Right cardiac atrium (tissue), 5 donors: ENCODE measurements at places on chromosomes 13 and 19. TPM values are rescaled to one million over a fixed set of nuclear protein-coding genes. Genes with fewer than 3 reads are reported as not detected.
A peak's percentile ranks its signal among the peaks of the same experiment; 100 is the strongest.

DNA sequence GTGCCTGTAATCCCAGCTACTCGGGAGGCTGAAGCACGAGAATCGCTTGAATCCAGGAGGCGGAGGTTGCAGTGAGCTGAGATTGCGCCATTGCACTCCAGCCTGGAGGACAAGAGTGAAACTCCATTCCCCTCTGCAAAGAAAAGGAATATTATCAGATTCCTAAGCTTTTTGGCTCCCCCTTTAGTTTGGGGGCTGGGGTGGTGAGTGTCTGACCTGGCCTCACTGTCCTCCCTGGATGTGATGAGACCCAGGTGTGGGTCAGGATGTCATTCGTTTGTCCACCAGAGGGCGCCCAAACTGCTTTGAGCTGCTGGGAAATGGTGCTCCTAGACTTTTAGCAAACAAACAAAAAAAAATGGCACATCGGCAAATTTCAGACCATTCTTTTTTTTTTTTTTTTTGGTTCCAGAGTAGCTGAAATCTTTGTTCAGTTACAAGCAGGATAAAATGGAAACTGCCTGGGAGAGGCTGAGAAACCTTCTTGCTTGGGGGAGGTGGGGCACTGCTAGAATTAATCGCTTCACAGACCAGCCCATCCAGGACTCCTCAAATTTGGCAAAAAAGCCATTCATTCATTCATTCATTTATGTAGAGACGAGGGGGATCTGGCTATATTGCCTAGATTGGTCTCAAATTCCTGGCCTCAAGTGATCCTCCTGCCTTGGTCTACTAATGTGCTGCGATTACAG is 29.4 kb downstream of the SPC24 start:
- DNase-seq = peak; percentile 80

GRCh38 chr19:11137542-11138384 is 17.8 kb downstream of the SPC24 start:
- DNase-seq = peak; percentile 93

DNA sequence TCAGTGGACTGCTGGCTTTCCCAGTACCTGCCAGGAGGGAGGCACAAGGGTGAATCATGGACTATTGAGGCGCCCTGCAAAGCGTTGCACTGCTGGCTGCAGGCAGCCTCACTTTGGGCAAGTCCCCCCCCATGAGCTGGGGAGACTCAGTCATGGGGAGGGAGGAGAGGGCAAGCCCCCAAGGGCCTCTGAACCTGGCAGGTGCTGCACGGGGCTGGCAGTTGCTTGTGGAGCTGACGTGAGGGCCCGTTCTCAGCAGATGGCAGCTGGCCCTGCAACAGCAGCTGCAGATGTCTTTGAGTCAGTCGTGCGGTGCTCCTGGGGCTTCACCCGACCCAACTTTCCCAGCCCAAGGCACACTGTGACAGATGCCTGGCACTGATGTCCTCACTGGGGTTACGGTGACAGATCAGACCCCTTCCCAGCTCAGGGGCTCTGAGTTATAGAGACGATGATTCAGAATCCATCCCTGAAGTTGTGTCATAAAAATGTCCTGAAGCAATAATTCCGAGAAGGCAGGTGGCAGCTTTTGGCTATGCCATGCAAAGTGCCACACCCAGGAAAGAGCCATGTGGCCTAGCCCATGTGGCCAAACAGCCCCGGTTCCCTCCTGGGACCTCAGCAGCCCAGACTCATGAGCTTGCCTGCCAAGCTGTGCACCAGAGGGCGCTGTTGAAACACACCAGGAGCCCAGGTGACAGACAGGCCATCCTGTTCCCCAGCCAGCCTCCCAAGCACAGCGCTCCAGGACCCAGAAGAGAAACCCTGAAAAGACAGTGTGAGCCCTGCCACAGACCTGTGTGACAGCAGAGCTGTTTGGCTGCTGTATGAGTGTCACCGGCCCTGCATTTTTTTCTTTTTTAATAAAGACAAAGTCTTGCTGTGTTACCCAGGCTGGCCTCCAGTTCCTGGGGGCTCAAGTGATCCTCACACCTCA is 53.6 kb upstream of the LDLR start:
- peak; percentile 95 for DNase-seq

POGLUT2 gene
- total RNA-seq = 5.5 TPM

- no peak for DNase-seq
Measured at GRCh38 chr19:18742324-18742723, 48.8 kb downstream of the COMP start.

ERICH4 gene
- total RNA-seq = not detected

OR4F17 gene
- not detected for total RNA-seq

DNA sequence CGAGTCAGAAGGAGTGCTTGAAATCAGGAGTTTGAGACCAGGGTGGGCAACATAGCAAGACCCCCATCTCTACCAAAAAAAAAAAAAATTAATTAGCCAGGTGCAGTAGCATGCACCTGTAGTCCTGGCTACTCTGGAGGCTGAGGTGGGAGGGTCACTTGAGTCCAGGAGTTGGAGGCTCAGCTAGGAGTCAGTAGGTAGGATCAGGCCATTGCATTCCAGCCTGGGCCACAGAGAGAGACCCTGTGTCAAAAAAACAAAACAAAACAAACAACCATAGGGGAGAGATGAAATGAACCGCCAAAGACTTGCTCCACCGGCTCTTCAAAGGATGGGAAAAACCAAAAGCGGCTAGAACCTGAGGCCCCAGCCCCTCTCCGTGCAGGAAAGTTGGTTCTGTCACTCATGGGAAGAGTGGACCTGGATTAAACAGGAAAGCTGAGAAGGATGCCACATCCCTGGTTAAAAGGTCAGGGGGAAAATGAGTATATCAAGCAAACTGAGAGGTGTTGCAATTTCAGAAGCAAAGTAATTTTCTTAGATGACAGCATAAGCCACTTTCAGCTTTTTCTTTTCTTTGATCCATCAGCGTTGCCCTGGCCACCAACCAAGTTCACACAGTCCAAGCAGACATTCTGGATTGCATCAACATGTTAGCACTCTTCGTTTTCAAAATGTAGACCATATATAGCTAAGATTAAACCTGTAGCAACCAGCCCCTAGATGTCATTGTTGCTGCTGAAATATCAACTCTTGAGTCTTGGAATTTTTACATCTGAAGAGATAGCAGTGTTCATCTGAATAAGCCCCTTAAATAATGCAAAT is 8.9 kb upstream of the ZNF507 start:
- peak; percentile 80 for DNase-seq

ODAD3 gene
- total RNA-seq = 1.0 TPM

PALM gene
- total RNA-seq = 52.3 TPM

ZNF600 gene
- 4.6 TPM for total RNA-seq

NMRK2 gene
- total RNA-seq = 1,487 TPM

DNA sequence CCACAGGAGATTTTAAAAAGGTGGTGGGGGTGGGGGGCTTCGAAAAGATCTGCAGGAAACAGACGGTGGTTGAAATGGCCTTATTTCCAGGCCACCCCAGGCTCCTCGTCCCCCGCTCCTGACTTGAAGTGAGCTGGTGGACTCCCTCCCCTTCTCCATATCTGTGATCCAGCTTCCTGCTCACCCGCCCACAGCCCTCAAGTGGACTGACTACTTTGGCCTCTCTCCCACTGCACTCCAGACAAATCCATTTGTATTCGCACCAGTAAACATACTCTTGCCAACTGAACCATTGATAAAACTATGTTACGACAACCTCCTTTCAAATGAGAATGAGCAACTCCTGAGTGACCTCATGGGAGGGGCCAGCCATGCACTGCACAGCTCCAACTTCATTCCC is 259.5 kb downstream of the COL4A1 start:
- peak; percentile 91 for DNase-seq

DNA sequence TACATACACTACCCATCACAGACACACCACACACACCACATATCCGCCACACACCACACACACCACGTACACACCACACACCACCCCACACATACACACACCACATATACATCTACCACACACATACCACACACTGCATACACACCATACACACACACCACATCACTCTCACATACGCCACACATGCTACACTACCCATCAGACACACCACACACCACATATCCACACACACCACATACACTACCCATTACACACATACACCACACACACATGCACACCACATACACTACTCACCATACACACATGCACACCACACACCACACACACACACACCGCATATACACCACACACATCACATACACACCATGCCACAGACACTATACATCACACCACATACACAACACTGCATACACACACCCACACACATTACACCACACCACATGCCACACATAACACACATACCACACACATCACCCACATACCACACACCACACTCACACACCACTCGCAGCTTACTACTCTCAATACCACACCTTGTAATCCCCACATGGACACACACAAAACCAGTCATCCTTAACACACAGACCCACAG is 9.5 kb downstream of the ERFL start:
- DNase-seq = peak; percentile 5

WDR88 gene
- not detected for total RNA-seq

- no peak for DNase-seq
Measured at GRCh38 chr13:20137875-20138274, 23.0 kb downstream of the GJA3 start.

DNA sequence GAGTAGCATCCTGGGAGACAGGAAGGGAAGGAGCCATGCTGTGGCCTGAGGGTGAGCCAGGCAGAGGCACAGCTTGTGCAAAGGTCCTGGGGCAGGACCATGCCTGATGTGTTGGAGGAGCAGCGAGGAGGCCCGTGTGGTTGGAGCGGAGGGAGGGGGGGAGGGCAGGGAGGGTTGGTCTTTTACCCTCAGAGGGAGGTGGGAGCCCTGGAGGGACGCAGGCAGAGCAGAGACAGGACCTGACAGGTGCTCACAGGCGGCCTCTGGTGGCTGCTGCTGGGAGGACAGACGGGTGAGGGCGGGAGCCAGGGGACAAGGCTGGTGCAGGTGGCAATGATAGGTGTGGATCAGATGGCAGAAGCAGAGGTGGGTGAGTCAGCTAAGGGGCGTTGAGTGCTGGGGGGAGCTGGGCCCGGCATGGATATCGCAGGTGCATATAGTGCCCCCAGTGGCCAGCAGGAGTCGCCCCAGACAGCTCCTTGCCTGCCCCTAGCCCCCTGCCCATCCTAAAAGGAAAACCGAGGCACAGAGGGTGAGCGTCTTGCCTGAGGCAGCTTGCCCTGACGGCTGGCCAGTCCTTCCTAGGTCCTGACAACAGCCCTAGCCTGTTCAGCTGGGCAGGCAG is 9.8 kb upstream of the GNA15 start:
- peak; percentile 88 for DNase-seq

PCP2 gene
- not detected for total RNA-seq

MRI1 gene
- total RNA-seq = 21.2 TPM

CRX gene
- total RNA-seq = not detected

DNA sequence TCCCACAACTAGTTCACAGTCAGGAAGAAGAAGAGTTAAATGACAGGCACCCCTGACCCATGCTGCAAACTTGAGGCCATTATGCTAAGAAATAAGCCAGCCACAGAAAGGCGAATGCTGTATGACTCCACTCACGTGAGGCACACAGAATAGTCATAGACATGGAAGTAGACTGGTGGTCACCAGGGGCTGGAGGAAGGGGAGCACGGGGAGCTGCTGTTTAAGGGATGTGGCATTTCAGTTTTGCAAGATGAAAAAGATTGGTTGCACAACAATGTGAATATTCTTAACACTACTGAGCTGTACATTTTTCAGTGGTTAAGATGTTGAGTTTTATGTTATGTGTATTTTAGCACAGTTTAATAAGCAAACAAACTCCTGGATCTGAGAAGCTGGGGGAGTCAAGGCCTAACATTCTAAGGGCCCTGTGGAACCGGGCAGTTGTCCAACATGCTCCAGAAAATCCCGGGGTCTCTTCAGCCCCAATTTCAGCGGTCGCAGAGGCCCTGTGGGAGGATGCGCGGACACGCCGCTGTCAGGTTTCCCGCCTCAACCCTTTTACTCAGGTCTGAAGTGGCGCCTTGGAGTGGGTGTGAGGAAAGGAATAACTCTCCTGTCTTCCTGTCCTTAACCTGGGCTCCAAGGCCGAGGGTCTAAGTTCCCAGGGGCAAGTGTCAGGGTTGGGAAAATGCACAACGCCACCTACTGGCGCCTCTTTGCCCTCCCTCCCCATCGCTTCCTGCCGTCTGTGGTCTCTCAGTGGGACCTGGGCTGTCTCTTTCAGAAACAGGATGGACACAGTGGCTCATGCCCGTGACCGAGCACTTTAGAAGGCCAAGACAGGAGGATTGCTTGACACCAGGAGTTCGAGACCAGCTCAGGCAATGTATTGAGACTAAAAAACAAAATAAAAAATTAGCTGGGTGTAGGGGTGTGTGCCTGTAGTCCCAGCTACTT is 4.4 kb upstream of the TMEM272 start:
- no peak for DNase-seq

GRCh38 chr13:59504407-59504806 is 659.3 kb downstream of the DIAPH3 start:
- DNase-seq = no peak

- no peak for DNase-seq
Measured at GRCh38 chr13:23992781-23993679, 95.7 kb upstream of the C1QTNF9B start.

DNA sequence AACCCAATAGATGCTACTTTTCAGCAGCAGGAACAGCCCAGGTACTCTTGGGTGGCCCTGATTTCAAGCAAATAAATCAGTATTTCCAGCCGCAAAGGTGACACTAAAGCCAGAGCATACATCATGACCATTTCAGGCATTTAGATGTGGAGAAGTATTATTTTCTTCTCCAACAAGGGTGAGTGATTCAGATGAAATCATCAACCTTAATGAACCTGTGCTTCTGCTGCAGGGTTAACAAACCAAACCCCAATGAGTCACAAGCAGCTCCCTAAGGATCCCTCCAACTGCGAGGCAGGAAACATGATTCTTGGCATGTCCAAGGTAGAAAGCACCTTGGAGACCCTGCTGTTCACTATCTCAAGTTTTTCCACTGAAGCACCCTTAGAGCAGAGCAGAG is 32.7 kb downstream of the MBNL2 start:
- DNase-seq = no peak

GRCh38 chr13:75763512-75763911 is 127.4 kb downstream of the LMO7 start:
- DNase-seq = no peak

- DNase-seq = no peak
Measured at GRCh38 chr13:113142876-113143275, 15.6 kb upstream of the PROZ start.

DNA sequence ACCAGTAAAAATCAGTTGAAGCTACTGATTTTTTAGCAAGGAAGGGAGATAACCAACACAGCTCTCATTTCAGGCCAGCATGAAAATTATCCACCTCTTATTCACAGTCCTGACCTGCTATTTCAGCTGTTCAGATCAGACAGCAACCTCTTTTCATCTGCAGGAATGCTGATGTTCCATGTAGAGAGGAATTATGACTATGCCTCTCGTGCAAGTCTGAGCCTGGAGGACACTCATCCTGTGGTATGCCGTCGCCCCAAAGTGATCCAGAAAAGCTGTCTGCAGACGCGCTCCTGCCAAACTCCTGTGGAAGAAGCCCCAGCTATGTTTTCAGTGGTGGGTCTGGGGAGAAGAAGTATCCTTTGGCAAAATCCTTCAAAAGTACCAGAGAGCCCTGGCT is 563.5 kb upstream of the SLITRK1 start:
- DNase-seq = no peak

AMER2 gene
- total RNA-seq = not detected

GRCh38 chr19:41928221-41928683 is at the start of gene ERFL:
Gene ERFL, minus strand, starts transcription at chr19:41928449. Its CDS starts 15,530 bp downstream, at chr19:41912919.
- DNase-seq = no peak

ZNF414 gene
- 13.4 TPM for total RNA-seq

- no peak for DNase-seq
Measured at GRCh38 chr19:6828306-6828697, 55.8 kb downstream of the VAV1 start.

GRCh38 chr13:41465241-41465847 is 8.0 kb downstream of the RGCC start:
- peak; percentile 58 for DNase-seq
